ENCODE measurements at places on chromosomes 12 and 14.
A peak's percentile ranks its signal among the peaks of the same experiment; 100 is the strongest.

- no peak for DNase-seq
These were observed 10.7 kb downstream of the ERP29 start for GRCh38 chr12:112023759-112024396.

GRCh38 chr14:99772371-99773283 lies 20.6 kb upstream of the EML1 start:
- DNase-seq: no peak

DNA sequence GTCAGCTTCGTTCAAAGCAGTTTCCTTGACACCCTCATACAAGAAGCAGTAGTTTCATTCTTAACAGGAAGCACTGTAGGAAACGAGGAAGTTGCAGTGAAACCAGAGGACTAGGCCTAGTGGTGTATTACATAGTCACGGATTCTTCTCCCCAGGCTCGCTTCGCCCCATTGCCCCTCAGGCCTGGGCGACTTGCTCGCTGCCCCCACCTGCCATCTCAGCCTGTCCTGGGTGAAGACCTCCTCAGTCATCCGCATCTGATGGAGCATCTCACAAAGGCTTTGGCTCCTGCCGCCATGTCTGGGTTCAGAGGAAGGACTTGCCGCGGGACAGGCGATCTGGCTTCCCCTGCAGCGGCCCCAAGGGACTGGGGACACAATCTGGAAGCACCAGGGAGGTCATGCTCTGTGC lies 93.5 kb downstream of the LMNTD1 start:
- no peak for DNase-seq

GRCh38 chr12:79661629-79662028 lies 29.1 kb downstream of the PAWR start:
- no peak for DNase-seq

DNA sequence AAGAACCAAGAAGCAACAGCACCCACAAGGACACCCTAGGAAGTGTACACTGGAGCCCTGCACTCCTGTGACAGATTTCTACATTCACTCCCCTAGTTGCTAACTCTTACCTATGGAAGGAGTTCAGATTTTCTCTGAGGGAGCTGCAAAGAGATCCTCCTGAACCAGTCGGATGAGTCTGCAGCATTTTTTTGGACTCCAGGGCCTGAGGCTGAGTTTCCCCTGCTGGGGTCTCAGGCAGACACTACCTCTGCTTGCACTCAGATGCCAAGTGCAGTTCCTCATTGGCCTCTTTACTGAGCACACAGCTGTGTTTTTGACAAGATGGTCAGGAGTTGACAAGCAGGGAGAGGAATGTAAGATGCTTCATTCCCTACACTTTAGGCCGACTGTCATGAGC lies 153.2 kb upstream of the RBM19 start:
- DNase-seq: no peak

GRCh38 chr12:11719678-11720099 lies 70.2 kb downstream of the ETV6 start:
- peak; percentile 37 for DNase-seq

- no peak for DNase-seq
These were observed 62.9 kb downstream of the WSCD2 start for GRCh38 chr12:108191938-108192337.

DNA sequence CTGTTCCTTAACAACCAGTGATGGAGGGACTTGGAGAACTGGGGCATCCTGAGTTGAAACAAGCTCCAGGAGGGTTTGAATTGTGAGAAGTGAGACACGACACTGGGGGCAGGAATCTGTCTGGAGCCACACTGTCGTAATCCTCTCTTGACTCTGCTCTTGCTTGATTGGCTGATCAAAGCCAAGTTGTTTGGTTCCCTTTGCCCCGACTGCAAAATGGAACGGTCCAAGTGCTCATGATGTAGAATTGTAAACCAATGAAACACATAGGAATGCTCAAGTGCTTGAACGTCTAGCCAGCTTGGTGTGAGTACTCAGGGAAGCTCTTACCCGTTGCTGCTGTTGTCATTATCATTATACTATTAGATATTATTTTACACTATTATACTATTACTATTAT lies 98.1 kb downstream of the TMEM132C start:
- DNase-seq: no peak
